ENCODE measurements at places on chromosomes 6 and 20.

- DNase-seq: no peak
Measured at GRCh38 chr6:33824461-33825154, 20.8 kb upstream of the MLN start.

DNA sequence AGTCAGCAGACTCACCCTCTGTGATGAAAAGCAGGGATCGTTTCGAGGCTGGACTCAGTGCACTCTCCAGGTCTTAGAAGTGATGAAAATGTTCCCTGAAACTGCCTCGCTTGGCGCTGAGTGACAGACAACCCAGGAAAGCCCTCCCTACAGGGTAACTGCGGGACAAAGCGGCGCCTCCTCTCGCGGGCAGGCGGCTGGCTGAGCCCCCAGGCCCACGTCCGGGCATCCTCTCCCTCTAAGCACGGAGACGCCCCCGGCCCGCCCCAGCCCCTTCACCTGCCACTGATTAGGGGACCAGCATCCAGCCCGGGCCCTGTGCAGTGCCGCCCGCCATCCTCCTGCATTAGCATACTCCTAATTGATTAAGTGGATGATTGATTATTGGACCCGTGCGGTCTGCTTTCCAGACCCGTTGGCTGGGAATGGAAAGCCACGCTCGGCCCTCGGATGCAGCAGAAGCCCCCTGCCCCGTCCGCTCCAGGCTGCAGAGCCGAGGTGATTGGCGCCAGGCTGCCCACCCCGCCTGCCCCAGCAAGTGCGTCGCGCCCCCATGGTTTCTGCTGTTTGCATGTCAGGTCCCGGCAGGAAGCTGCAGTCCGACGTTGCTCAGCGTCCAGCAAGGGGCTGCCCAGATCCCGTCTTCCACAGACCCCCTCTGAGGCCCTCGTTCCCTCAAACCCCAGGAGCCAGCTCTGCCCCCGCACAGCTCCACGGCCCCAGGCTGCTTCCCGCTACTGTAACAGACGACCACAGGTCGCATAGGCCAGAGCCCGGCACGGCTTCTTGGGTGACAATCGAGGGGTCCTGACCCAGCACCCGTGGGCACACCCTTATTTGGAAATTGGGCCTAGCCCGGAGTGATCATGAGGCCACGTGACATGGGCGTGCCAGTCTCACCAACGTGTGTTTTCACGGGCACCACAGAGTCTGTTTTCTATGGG is 131.6 kb downstream of the DLL1 start:
- peak; percentile 12 for DNase-seq

DNA sequence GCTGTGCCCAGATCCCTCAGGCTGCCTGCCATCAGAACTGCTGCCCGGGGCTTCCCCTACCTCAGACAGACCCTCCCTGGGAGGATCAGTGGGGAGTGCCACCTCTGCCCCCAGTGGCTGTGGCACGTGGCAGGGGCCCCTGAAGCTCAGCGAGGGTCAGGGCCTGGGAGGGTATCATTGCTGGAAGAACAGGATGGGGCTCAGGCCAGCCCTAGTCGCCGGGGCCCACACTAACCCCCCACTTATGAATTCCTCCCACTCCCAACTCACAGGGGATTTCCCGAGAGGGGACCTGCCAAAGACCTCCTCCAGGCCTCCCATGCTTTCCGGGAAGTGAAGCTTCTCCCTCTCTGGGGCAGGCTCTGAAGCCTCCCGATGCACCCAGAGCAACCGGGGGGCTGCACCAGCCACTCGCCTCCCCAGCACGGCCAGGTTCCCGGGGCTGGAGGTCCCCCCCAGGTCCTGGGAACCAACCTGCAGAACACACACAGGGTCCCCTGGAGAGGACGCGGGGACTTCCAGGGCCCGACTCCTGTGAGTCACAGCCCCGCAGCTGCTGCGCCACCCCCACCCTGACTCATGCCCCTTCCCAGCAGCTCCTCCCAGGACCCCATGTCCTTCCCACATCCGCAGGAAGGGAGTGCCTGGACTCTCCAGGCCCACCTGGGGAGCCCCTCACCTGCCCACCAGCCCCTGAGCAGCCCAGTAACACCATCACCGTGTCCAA is 2.5 kb downstream of the TNFRSF6B start:
- DNase-seq: peak; percentile 64

- DNase-seq: no peak
Measured at GRCh38 chr20:2131366-2131765, 29.7 kb downstream of the STK35 start.

DNA sequence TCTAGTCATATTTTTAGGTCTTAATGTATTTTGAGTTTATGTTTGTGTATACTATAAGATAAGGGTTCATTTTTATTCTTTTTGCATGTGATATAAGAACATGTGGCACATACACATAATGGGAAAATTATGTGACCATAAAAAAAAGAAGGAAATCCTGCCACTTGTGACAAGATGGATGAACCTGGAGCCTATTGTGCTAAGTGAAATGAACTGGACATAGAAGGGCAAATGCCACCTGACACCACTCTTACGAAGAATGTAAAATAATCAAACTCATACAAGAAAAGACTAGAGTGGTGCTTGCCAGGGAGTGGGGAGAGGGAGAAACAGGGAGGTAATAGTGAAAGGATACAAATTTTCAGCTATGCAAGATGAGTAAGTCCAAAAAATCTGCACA is 126.1 kb downstream of the PLEKHG1 start:
- DNase-seq: no peak

- no peak for DNase-seq
Measured at GRCh38 chr20:22106308-22106938, 401.0 kb downstream of the PAX1 start.

DNA sequence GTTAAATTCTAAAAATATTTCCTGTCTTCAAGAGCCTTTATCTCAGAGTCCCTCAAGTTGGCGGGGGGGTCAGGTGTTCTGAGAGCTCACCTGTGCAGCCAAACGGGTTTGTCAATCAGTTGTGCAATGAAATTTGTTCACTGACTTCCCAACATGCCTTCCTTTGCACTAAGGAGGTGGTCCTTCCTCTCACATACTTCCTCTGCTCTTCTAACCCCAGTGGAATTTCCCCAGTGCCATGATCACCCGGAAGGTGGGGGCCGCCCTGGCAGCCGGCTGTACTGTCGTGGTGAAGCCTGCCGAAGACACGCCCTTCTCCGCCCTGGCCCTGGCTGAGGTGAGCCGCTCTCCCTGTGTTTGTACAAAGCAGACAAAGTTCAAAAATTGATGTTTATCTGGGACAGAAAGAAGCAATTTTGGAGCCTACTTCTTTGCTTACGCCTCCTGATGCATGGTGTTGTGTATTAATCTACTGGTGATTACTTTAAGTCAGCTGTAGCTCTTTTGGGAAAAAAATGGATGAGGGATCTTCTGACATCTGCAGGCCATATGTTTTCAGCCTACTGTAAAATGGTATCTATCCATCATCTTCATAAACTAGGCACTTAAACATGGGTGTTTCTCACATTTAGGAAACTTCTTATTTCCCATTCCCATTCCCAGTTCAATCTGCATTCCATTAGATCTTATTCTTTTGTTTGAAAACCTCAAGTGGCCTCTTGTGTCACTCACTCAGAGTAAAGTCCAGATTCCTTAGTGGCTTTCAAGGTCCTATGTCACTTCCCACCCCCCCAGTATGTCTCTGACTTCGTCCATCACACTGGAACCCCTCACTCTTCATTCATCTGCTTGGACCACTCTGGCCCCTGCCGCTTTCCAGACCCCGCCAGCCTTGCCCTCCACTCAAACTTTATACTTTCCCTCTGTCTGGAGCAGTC is 10.1 kb downstream of the ALDH5A1 start:
- no peak for DNase-seq

GRCh38 chr6:138550346-138550767 is 51.1 kb upstream of the NHSL1 start:
- no peak for DNase-seq

Data from left hindlimb (tissue), 1 donor.